EH (cell line): ENCODE measurements at places on chromosomes 5 and 9.

GRCh38 chr9:116271340-116271739 is 117.7 kb downstream of the PAPPA start:
- DNase-seq = no peak

DNA sequence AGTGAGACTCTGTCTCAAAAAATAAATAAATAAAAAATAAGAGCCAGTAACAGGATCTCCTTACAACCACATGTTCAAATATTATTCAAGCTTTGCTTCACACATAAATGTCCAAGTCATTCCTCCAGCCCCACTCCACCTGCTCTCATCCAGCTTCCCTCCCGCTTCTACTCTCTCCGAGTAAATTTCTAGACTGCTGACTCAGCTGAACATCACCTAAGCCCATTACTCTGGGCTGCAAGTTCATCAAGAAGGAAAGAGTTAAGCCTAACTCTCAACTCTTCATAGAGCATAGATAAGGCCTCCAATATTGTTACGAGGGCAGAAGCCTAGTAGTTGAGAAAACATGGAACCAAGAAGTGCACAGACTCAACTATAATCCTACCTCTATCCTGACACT is 300.2 kb downstream of the FBXL17 start:
- no peak for DNase-seq

DNA sequence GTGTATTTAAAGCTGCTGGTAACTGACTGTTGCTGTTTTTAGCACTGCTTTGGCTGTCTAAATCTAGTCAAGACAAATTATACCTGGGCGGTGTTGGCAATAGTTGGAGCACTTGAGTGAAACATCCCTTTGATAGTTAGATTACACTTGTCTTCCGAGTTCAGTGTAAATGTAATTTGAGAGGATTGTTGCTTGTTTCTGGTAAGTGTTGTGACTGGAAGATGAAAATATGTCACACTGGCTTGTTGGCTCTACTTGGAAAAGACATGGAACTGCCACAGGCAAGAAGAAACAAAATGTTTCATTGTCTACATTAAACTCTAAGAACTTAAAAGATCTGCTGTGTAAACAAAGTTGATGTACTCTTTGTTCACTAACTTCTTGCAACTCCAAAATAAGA is 49.2 kb upstream of the PTPRD start:
- DNase-seq = no peak

GRCh38 chr9:16530669-16531642 is 339.5 kb downstream of the BNC2 start:
- no peak for DNase-seq

- no peak for DNase-seq
These were observed 57.9 kb downstream of the HINT1 start for GRCh38 chr5:131107128-131107527.
